ENCODE measurements at places on chromosomes 6 and 20. TPM values are rescaled to one million over a fixed set of nuclear protein-coding genes. Genes with fewer than 3 reads are reported as not detected.

The RNF182 gene
- total RNA-seq, result 0.13 TPM

The PRICKLE4 gene
- total RNA-seq, result 0.65 TPM

The HLA-DOB gene
- total RNA-seq, result 0.32 TPM

The PNISR gene
- total RNA-seq, result 101 TPM

The STXBP5 gene
- total RNA-seq, result 136 TPM

Measured in articular chondrocyte of knee joint (primary cell).